Neural progenitor cell (in vitro differentiated cells): ENCODE measurements at places on chromosomes 13 and 19. TPM values are rescaled to one million over a fixed set of nuclear protein-coding genes. Genes with fewer than 3 reads are reported as not detected.

Gene GNA15
- total RNA-seq, result not detected in 2 replicates

Gene ATP13A1
- total RNA-seq, result 19.2 and 181 TPM in 2 replicates

Gene RFX1
- 1.0 and 3.3 TPM in 2 replicates for total RNA-seq

Gene GPX4
- 289 and 439 TPM in 2 replicates for total RNA-seq

Gene WASF3
- 89.2 and 106 TPM in 2 replicates for total RNA-seq

Gene CYP4F3
- total RNA-seq, result not detected in 2 replicates

Gene SEMA6B
- 22.6 and 82.3 TPM in 2 replicates for total RNA-seq

Gene RXFP2
- total RNA-seq, result not detected in 2 replicates

Gene ZNF565
- 3.1 and 6.2 TPM in 2 replicates for total RNA-seq

Gene FXYD7
- 0.13 and 0.56 TPM in 2 replicates for total RNA-seq

Gene ICAM4
- total RNA-seq, result 0.15 TPM in 1 of 2 replicates, not detected in the other

Gene RFPL4A
- total RNA-seq, result not detected in 2 replicates

Gene IGSF23
- total RNA-seq, result not detected in 2 replicates

Gene PODNL1
- 1.9 TPM in 1 of 2 replicates, not detected in the other for total RNA-seq

Gene ZNF296
- 0.53 TPM in 1 of 2 replicates, not detected in the other for total RNA-seq

Gene KASH5
- 0.59 TPM in 1 of 2 replicates, not detected in the other for total RNA-seq

Gene PRODH2
- not detected in 2 replicates for total RNA-seq

Gene LILRA1
- total RNA-seq, result not detected in 2 replicates

Gene CIRBP
- total RNA-seq, result 395 and 737 TPM in 2 replicates

Gene KLK12
- not detected in 2 replicates for total RNA-seq

Gene C13orf42
- total RNA-seq, result 0.65 and 0.96 TPM in 2 replicates

Gene RYR1
- 0.60 and 2.2 TPM in 2 replicates for total RNA-seq

Gene IER2
- 13.7 and 55.4 TPM in 2 replicates for total RNA-seq

Gene DIS3
- total RNA-seq, result 39.1 and 62.0 TPM in 2 replicates

Gene NLRP7
- total RNA-seq, result 0.09 TPM in 1 of 2 replicates, not detected in the other
